Left colon (tissue), 2 donors: ENCODE measurements at places on chromosomes 2 and 18.

DNA sequence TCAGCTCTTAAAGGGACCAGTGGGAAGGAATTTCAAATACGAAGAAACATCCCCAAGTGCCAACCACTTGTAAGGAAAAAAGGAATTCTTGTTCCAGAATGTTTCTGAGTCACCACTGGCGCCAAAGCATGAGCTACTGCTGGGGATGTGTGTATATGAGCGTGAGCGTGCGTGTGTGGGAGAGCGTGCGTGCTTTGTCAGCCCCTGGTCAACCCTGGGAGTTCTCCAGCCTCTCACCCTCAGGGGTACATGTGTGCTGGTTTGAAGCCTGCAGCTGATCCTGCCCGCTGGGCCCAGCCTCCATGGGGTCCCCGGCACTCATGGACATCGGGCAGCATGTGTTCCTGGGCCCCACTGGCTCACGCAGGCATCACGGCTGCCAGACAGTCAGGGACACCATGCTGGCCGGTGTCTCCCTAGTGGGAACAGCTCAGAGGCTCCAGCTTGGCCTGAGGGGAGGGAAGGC is 17.1 kb downstream of the HS6ST1 start:
- DNase-seq = no peak

- DNase-seq = no peak
These were observed 72.6 kb upstream of the ZNF532 start for GRCh38 chr18:58792086-58792485.

DNA sequence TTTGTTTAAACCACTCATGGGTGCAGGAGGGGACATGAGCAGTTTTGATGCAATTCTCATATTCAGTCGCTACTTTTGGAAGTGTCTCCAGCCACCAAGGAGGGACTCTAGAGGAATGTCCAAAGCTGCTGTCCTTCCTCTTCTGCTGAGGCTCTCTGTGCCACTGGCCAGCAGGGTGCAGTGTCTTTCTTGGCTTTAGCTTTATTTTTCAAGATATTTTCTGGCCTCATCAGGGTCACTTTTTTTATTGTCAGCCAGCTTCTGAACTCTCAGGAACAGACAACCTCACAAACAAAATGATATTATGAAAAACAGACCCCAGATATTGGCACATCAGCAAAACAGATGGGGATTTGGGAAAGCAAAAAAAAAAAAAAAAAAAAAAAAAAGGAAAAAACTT is 289.3 kb upstream of the ZSWIM2 start:
- DNase-seq = no peak

- no peak for DNase-seq
These were observed 48.5 kb downstream of the GAREM1 start for GRCh38 chr18:32422201-32422600.

DNA sequence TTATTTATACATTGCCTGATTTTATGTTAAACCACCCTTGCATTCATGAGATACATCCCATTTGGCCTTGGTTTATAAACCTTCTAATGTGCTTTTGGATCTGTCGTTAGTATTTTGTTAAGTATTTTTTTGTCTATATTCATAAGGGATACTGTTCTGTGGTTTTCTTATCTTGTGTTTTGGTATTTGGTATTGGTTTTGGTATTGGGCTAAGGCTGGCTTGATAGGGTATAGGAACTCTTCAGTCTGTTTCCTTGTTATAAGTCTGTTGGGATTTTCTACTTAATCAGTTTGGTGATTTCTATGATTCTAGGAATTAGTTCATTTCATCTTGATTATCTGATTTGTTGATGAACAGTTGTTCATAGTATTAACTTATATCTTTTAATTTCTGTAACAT is 49.2 kb downstream of the RELCH start:
- no peak for DNase-seq
